ENCODE measurements at places on chromosomes 16 and 17.
A peak's percentile ranks its signal among the peaks of the same experiment; 100 is the strongest.

GRCh38 chr16:77556201-77556873, 121.5 kb upstream of the ADAMTS18 start:
- no peak for DNase-seq

DNA sequence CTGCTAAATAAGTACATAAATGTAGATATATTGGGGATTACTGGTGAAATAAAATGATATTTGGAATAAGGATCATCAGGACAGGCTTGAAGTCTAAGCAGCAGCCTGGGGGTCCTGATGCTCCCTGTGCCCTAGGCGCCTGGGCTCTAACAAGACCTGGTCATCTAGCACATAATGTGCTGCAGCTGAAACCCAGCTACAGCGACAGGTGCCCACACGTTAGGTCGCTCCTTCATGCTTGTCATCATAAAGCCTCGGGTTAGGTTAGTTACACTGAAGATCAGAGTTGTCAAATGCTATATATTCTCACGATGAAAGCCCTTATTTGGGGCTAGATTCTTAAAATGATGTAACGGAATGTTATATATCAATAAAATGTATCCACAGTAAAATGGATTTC, 11.5 kb downstream of the NARF start:
- no peak for DNase-seq

DNA sequence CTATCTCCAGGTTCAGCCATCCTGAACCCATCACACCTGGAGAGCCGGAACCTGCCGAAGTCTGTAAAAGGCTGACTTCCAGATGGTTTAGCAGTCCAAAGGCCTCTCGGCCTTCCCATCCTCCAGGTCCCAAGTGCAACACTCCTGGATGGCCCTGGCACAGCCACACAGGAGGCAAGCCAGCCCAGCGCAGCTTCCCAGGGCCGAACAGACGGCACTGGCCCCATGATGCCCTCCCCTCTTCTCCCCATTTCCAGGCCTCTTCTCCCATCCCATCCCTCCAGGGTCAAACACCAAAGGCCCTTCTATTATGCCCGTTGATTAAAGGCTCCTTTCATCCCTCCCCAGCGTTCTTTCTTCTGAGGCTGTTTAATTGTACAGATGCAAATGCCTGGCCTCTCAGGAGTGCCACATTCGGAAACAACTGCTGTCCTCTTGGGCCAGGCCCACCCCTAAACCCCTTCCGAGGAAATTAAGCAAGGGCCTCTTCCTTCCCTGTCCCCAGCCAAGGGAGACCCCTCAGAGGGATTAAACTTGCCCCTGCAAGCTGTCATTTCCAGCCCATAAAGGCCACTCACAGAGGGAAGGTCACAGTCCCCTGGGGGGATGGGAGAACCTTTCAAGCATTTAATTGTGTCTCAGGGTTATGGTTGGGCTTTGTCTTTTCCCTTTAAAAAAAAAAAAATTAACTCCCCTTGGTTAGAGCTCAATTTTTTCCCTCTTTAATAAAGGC, 30.8 kb downstream of the AXIN2 start:
- DNase-seq = no peak

DNA sequence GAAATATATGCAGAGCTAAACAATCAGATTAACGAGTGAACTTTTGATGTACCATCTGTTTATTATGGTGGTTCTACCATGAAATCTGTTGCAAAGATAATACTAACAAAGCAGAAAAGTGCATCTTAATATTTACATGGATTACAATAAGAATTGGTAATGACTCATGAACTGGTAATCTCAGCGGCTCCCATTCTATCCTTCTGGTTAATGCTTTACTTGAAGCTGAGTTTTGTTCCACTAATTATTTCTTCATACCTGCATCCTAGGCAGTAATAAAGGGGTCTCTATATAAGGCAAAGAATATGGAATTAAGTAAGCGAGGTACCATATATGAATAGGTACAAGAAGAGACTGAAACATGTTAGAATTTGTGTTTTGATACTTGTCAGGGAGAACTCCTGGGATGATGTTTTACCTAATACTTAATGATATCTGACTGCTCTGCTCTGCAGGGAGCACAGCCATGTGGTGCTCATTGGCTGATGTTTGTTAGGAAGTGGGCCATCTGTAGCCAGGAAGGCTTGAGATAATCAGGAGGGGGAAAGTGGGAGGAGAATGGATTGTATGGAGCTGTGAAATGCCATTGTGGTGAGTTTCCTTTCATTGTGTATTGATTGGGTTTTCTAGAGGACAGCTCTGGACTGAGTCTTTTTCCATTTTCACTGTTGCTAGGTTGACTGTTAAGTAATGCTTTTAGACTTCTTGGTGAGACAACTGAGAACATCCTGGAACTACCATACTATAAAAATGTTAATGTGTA, 52.6 kb downstream of the MAP2K6 start:
- DNase-seq = no peak

GRCh38 chr16:58211846-58212245, 13.9 kb upstream of the CSNK2A2 start:
- no peak for DNase-seq

DNA sequence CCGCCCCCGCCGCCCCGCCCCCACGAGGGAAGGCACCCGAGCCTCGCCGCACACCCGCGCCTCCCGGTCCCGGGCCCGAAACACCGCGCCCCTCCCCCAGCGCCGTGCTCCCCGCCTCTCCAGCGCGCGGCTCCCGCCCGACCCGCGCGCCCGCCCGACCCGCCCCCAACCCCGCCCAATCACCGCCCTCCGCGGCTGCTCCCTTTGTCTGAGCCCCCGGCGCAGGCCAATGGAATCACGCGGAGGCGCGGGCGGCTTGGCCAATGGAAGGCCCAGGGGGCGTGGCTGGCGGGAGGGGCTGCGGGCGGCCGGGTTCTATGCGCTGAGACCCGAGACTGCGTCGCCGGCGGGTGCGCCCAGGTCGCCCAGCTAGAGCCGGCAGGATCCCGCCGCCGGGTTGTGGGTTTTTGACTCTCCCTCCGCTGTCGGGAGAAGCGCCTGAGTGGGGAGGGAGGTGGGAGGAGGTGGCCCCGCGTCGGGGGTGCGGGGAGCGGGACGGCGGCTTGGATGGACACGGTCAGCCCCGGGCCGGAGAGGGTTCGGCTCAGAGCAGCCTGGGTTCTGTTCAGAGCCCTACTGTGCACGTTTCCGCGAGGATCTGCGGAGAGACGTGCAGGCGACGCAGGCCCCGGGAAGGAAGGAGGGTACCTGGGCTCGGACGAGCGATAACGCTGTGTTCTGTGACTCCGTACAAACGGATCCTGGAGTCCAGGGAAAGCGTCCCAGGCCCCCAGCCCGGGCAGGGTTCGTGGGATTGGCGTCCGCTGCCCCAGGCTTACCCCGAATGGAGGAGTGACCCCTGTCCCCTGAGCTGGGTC, 49.0 kb upstream of the BAHCC1 start:
- peak; percentile 93 for DNase-seq
